ENCODE measurements at places on chromosomes 2 and 18. TPM values are rescaled to one million over a fixed set of nuclear protein-coding genes. Genes with fewer than 3 reads are reported as not detected.

DNA sequence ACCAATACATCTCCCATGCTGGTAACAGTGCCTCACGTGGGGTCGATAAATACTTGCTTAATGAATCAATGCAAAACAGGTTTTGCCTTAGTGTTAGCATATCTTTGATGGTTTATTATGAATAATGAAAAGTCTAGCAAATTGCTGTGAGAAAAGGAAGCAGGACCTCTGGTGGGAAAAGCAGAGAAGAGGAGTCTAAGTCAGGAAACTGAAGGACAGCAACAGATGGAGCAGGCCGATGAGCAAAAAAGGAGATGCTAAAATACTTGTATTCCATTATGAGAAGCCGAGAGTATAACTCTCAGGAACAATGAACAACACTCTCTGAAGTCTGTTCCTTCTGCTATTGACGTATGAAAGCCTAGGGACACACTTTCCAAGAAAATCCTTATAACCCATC, 555.2 kb upstream of the KLHL29 start:
- DNase-seq = no peak

DNA sequence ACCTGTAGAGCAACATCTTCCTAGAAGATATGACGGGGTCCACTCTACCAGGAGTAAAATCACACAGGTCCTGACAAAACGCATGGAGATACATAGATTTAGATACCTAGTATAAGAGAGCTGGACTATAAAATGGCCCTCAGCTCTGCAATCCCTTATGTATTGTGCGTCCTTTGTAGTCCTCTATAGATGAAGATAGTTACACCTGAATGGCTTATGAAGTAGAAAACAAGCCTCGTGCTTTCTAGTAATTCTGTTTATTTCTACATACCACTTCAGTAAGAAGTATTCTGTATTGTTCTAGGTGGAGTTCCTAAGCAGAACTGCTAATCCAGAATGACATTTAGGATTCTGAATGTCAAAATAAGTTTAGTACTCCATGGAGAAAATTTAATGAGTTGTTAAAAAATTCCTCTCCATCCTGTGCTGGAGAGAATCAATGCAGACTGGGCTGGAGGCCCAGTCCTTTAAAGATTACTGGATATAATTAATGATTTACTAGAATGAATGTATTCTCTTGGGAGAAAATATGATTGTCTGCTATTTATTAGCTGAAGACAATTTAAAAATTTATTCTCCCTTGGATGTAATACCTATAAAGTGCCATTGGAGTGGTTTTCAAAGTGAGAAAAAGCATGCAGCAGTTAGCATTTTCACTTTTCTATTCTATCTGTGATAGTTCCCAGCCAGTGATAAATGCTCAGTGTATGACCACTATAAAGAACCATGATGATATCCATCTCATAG, 147.3 kb upstream of the UNC80 start:
- DNase-seq = peak; percentile 57

GRCh38 chr18:13183790-13184189, 34.8 kb upstream of the LDLRAD4 start:
- DNase-seq = no peak

GRCh38 chr18:58520969-58521368, 107.9 kb downstream of the ALPK2 start:
- peak; percentile 44 for DNase-seq

The LOXHD1 gene
- total RNA-seq = not detected

DNA sequence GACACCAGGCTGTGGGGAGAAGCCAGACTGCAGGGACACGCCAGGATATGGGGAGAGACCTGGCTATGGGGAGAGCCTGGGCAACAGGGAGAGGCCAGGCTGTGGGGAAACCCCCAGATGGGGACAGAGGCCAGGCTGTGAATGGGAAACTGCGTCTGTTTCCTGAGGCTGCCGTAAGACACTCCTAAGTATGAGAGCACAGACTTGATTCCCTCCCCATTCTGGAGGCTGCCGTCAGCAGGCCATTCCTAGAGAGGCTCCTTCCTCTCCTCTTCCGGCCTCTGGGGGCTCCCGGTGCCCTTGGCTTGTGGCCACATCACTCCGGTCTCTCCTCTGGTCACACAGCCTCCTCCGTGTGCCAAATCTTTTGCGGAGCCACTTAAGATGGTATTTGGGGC, 32.3 kb downstream of the ADI1 start:
- DNase-seq = no peak

GRCh38 chr18:72965616-72966015, 97.8 kb upstream of the NETO1 start:
- no peak for DNase-seq

DNA sequence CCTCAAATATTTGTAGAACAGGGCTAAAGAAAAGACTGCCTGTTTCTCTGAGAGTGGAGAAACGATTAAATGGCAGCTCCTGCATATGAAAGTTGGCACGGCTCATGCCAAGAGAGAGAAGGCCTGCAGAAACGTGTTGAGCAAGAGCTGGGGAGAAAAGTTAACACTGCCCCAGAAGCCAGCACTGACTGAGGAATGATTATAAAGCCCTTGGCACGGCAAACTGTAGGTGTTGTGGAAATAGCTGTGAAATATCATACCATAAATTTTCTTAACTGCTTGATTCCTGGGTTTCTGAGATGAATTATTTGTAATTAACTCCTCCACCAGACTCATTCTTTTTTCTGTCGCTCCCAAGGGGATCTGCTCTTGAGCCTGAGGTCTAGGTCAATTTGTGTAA, 4.3 kb downstream of the FRZB start:
- no peak for DNase-seq

The PROKR1 gene
- not detected for total RNA-seq
